ENCODE measurements at places on chromosomes 12 and 14.

DNA sequence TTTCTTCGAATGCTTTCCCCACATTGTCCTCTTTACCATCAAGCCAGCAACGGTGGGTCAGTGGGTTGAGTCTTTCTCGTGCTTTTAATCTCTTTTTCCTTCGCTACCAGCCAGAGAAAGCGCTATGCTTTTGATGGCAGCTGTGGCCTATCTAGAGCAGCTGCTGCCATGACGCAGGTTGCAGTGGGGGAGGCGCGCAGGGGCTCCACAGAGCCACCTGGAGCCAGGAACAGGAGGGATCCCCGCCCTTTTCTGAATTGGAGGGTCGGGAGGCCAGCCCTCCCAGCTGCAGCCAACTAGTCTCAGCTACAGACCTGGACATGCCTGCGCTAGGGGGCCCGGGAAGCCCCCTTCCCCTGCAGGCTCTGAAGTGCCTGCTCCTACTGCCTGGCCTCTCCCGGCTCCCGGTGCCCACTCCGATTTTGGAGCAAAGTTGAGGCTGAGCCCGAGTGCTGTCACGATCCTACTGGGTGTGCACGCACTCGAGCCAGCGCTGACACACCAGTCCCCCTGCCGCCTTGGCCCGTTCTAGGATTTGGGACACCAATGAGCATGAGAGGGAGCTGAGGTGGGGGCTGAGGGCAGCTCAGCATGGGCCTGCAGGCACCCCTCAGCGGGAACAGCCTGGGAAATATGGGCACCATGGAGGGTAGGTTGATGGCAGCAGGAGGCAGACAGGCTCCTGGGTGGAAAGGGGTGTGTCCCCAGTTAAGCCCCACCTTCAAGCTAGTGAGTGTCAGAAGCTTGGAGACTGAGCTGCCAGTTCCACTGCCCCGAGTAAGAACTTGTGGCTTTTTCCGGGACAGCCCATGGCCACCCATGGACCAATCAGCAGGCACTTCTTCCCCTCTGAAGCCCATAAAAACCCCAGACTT, 784.2 kb downstream of the SLC6A15 start:
- no peak for DNase-seq

- DNase-seq, result no peak
Measured at GRCh38 chr12:14540801-14541462, 26.8 kb downstream of the PLBD1 start.

GRCh38 chr14:64234877-64235651, 59.1 kb downstream of the ESR2 start:
- DNase-seq, result no peak

DNA sequence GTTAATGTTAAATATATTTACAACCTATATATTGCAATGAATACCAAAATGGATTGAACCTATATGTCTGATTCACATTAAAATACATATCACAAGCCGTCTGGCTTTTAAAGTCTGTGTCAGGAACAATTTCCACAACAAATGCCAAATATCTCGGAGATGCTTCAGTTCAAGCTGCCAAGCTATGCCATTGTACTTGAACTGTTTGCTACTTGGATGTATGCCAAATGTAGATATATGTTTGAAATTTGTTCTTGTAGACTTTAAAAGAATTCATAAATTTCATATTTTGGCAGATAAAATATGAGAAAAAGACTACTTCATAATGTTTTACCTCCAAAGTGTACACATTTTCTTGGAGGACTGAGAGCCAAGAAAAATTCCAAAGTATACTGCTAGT, 37.0 kb downstream of the WASHC3 start:
- DNase-seq, result no peak

DNA sequence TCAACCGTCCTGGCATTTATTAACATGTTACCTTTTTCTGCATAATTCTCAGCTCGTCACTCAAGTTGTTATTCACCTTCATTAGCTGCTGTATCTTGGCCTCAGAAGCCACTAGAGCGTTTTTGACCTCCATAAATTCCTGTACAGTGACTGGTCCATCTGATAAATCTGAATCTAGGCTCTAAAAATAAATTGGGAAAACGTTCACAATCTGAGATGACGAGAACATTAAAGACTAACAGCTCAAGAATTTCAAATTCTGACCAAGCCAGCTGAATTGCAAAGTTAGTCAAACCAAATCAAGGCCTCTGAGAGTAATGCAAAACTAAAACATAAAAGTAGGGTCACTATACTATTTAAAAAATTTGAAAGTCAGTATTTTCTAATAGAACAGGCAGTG, 45.0 kb downstream of the GIT2 start:
- DNase-seq, result no peak

- no peak for DNase-seq
Measured at GRCh38 chr12:50508970-50509663, 4.3 kb downstream of the DIP2B start.

- DNase-seq, result no peak
Measured at GRCh38 chr12:94380507-94380906, 79.2 kb downstream of the CEP83 start.

Data from activated T-cell treated with anti-CD3 and anti-CD28 coated beads for 48 hours (primary cell).